CD4-positive, CD25-positive, alpha-beta regulatory T cell (primary cell): ENCODE measurements at places on chromosomes 2 and 18. TPM values are rescaled to one million over a fixed set of nuclear protein-coding genes. Genes with fewer than 3 reads are reported as not detected.

- DNase-seq, result no peak
Observed at GRCh38 chr18:63192126-63192884, 127.3 kb downstream of the BCL2 start.

GRCh38 chr2:203360833-203361430 is 32.7 kb downstream of the ABI2 start:
- DNase-seq, result no peak

DNA sequence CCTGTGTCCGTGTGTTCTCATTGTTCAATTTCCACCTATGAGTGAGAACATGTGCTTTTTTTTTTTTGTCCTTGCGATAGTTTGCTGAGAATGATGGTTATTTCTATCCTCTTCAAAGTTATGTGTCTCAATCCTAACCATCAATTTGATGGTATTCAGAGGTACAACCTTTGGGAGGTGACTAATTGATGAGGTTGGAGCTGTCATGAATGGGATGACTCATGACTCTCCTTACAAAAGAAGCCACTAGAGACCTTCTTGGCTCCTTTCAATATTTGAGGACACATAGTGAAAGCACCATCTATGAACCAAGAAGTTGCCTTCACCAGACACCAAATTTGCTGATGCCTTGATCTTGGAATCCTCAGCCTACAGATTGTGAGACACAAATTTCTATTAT is 677.1 kb upstream of the DDX18 start:
- no peak for DNase-seq

DNA sequence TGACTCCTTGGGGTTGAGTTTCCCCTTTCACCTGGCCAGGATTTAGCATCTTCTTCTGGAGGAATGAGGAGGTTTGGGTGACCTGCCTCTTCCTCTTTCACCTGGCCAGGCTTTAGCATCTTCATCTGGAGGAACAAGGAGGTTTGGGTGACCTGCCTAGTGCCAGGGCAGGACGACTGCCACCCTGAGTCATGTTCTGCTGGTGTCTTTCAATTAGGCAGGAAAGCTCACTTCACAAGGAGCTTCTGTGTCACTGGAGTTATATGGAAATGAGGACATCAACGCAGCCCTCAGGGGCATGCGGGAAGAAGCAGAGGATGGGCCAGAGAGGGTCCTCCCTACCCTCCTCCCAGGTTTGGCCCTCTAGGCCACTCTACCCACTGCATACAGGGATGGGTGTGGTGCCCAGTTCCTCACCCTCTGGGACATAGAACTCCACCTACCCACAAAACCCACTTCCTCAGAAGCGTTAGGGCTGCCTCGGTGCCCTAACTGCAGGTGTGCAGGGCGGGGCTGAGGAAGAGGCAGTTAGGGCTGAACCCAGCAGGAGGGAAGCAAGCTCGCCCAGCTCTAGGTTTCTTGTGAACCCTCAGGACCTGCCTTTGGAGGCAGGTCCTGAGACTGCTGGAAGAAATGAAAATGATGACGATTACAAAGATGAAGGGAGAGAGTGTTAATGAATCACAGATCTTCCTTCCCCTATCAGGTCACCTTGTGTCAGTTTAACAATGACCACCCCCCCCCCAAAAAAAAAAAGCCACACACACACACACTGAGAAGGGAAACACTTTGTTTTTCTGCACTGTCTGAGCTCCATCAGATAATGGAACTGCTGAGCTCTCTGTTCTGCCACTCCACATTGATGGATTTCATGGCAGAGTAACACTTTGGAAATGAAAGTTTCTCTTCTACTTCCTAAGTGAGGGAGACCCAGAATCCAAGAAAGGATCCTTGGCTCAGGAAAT is 71.0 kb downstream of the ARL4C start:
- DNase-seq, result peak; percentile 99

DNA sequence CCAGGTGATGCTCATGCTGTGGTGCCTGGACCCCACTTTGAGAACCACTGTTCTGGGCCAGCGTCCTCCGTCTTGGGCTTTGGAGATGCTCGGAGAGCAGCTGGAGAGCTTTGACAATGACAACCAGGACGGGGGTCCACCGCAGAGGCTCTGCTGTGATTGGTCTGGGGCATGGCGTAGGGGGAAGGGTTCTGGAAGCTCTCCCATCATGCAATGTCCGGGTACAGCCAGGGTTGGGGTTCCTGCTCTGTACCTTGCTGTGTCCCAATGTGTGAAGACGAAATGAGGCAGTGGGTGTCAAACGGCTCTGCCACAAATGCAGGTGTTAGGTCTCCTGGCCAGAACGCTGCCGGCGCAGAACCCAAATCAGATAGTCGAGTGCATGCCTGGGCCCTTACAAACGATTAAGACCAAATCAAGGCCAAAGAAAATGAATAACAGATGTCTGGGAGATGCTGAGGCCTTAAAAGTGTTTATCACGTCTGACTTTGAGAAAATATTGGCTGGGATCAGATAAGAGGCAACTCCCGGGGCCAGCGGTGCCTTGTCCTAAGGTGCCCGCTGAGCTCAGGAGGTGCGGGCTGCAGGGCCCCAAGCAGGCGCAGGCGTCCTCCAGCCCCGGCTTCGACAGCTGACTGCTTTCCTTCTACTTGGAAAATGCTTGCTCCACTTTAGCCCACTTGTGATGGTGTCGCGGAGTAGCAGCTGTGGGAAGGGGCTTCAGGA is 117.2 kb downstream of the VAPA start:
- DNase-seq, result no peak

DNA sequence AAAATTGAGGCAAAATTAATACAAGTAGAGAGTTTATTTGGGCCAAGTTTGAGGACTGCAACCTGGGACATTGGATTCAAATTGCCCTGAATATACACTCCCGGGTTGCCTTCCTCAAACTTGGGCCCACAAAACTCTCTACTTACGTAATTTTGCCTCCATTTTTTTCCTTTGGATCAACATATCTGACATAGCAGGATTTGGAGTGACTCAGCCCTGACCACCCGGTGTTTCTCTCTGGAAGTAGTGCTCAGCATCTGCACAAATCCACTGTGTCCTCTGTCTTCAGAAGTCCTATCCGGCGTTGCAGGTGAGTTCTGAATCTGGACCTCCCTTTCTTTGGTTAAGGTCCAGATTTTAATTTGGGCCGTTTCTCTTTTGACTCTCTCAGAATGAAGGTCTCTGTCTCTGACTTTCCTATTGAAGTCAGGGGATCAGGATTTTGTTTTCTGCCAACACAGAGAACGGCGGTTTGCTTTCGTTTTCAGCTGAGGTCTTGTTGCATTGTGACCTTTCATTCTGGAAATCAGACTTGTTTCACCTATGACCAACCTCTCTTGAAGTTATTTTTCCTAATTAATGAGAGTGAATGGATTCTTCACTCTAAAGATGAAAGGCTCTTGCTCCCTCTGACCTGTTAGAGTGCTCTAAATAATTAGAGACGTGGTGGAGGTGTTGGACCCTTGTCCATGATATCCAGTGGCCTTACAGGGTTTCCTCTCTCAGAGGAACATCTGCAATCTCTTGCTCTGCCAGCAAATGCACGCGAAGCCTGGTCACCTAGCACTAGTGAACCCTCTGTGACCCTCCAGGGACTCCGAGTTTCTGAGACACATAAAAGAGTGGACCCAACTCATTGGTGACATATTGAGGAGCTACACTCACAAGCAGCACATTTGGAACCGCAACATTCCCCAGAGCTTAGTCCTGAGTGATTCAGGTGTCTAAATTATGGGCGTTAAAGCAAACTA is 13.6 kb downstream of the TCF23 start:
- DNase-seq, result no peak

DNA sequence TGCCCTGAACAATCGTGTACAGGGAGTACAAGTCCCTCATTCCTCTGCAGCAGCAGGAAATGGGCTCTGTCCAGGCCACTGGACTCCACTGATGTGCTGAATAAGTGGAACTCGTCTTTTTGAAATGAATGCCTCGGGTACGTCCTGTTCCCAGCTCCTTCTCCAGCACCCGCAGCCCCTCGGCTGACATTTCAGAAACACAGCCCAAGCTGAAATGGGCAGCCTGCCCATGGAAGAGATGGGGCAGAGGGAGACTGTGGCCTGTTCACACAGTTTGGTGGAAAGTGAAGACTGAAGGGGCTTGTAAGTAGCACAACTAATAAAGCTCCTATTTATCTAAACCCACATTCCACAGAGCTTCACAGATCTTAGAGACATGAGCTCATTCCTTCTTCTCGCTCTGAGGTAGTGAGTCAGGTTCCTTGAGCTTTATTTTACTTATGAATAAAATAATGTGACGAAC is 498.6 kb downstream of the TXNL1 start:
- no peak for DNase-seq

DNA sequence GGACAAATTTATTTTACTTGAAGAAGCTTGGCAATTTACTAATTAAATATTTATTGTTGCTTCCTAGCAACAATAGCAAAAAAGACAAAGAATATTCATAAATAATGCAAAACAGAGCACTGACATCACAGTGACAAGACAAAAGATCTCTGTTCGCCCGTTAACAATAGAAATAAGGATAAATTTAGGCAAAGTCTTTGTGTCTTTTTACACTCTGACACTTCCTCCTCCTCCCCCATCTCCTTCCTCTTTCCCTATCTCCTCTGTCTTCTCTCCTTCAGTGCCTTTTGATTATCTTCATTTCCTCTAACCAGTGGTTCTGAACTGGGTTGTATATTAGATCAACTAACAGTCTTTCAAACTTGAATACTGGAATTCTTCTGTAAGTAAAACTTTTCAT is 808.4 kb downstream of the ERBB4 start:
- no peak for DNase-seq

- no peak for DNase-seq
Observed at GRCh38 chr2:77016443-77017354, 505.5 kb downstream of the LRRTM4 start.

DNA sequence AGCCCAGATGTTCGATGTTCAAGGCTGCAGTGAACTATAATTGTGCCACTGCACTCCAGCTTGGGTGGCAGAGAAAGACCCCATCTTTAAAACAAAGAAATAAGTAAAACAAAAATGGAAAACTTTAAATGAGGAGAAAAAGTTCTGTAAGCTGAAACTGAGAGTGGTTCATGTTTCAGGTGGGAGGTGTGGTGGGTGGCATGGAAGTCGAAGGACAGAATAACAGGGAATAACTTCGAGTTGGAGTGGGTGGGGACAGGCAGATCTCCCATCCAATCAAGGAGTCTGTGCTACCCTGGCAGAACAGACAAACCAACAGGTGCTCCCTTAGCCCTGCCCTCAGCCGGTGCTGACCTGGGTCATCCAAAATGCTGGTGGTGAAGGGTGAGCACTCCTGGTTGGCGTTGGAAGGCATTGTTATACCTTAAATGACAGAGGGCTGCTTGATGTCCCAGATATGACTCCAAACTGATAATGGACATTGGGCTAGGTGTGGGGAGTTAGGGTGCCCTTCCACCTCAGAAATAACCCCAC is 328.4 kb downstream of the DYSF start:
- DNase-seq, result no peak

- no peak for DNase-seq
Observed at GRCh38 chr2:236665101-236665500, 95.5 kb downstream of the ACKR3 start.

Gene TCF23
- polyA plus RNA-seq, result not detected

Gene SCN1A
- not detected for polyA plus RNA-seq

Gene ACOXL
- not detected for polyA plus RNA-seq

Gene FAM161A
- polyA plus RNA-seq, result 2.2 TPM

Gene FHOD3
- polyA plus RNA-seq, result not detected

Gene PLEKHH2
- polyA plus RNA-seq, result 0.20 TPM

Gene SH3RF3
- polyA plus RNA-seq, result 0.76 TPM
